Eye (tissue), 1 donor: ENCODE measurements at places on chromosomes 16 and 17.
A peak's percentile ranks its signal among the peaks of the same experiment; 100 is the strongest.

- no peak for DNase-seq
These were observed 2.8 kb downstream of the PELP1 start for GRCh38 chr17:4701116-4701515.

DNA sequence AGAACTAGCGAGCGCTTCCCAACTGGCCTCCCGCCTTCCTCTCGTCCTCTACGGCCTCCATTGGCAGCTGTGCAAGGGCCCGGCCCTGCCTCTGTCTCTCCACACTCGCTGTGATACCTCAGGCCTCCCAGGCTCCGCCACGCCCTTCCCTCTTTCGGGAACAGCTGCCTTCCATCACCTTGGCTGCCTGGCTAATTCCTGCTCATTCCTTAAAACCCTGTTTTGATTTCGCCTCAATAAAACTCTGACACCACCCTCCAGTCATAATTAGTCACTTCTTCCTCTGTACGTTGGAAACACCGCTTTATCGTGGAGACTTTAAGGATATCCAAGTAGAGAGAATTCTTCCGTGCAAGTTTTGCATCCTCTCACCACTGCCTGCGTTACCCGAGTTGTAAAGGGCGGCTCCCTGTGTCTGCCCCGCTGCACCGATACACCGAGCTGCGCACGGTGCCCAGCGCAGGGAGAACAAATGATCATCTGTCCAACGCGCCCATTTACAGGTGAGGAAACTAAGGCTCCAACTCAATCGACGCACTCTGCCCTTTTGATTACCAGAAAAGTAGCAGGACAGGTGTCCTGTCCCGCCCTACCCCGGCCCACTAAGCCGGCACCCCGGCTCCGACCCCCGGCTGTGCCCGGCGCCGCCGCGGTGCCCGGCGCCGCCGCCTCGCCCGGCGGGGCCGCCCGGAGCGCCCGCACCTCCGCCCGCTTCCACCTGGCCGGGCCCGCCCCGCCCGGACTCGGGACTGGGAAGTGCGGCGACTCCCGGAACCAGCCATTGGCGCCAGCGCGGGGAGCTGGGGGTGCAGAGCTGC lies 139.7 kb downstream of the SEC14L1 start:
- DNase-seq: peak; percentile 38

DNA sequence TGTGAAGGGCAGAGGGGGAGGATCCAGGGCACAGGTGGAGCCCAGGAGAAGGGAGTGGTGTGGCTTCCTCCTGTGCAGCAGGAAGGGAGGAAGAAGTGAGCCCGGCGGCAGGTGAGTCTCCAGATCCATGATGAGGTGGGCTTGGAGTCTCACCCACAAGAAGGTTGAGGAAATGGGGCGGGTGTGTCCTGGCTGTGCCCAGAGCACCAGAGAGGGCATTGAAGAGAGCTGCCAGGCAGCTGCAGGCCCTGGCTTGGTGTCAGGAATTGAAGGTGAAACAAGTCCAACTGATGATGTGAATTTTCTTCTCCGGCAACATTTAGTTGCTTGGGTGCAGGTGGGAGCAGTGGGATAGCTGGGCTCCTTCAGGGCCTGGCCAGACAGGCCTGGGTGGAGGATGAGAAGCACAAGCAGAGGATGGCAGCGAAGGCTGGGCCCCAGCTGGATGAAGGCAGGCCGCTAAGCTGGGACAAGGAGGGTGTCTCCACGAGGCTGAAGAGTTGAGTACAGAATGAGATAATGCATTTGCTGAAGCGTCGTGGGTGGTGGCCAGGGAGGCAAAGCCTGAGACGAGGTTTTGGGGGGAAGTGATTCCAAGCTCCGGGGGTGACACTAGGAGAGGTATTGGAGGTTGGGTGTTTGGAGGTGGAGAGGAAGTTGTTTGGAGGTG lies 18.3 kb downstream of the NT5M start:
- DNase-seq: no peak

GRCh38 chr16:11181899-11182279 lies 74.1 kb downstream of the SOCS1 start:
- DNase-seq: no peak

GRCh38 chr16:84507011-84507982 lies 2.8 kb upstream of the MEAK7 start:
- no peak for DNase-seq

DNA sequence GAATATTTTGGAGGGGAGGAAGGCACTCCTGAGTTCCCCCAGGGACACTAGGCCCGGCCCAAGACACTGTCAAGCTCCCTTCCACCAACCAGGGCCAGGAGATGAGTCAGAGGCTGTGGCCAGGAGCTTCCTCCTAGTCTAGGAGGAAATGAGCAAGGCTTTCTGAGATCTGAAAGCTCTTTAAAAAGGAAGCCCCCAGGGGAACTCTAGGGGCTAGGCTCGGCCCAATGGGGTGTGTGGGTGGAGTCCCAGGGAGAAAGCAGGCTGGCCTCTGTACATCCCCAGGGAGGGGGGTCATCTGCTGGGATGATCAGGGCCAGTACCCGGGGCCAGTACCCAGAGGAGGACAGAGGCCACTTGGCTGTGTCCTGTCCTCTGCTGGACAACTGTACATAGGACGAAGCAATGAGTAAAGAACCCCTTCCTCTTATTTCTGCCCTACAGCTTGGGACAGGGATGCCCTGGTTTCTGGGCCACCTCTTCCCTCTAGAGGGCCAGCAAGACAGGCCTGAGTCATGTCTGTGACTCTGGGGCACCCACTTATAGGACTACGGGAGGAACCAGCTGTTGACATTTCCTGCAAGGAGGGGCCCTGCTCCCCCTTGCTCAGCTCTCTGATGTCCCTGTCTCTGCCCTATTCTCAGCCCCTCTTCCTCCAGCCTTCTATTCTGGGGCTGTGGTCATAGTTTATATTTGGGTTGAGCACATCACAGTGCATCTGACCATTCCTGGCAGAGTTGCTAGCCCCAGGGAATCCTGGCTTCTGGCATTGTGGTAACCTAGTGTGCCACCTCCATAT lies 2.7 kb downstream of the FHOD1 start:
- DNase-seq: no peak

GRCh38 chr16:56195151-56195550 lies 3.9 kb downstream of the GNAO1 start:
- peak; percentile 18 for DNase-seq

DNA sequence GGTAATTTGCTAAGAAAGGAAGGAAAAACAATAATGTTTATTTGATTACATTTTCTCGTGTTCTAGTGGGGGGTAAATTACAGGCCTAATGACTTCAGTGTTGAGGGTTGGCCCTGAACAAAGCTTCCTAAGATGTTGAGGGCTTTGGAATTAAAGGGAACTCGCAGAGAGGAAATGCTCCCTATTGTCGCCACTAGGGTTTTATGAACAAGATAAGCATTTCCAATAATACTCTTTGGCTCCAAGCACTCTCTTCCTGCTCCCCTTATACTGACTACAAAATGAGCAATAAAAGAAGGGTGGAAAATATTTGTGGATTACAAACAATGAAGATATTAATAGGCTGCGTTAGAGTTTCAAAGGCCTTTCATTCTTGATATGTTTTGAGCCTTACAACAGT lies 363.6 kb downstream of the HS3ST3B1 start:
- no peak for DNase-seq

DNA sequence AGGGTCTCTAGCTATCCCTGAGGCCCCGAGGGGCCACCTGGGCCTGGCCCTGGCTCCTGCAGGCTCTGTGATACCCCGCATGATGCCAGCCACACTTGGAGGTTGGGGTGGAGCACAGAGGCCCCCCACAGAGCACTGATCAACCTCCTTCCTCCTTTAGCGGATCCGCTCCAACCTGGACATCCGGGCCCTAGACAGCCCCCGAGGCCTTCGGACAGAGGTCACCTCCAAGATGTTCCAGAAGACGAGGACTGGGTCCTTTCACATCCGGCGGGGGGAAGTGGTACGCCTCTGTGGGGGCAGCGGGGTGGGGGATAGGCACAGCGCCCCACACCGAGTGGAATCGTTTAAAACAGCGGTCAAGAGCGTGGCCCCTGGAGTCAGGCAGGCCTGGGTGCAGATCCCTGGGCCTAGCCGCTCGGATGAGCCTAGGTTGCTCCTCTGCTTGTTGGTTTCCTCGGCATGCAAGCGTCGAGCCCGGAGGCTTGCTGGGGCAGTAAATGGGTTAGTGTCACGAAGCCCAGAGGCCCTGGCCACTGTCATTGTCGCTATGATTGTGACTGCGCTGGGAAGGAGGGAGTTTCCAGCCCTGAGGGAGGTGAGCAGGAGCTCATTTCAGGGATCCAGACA lies 9.9 kb downstream of the ITGB4 start:
- no peak for DNase-seq

DNA sequence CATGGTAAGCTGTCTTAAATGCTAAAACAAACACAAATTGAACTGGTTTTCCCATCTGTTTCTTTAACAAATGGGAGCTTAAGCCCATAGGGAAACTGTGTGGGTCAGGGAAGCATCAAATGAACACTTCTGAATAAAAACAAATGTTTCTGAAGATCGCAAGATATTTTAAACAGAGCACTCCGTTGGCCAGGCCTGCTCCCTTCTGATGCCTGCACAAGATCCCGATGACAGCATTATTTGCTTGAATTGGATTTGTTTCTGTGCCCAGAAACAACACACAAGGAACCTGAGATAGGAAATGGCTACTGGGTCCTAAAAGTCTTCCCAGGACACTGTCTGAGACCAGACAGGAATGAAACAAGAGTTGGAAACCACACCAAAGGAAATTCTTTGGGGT lies 425.8 kb upstream of the ZFHX3 start:
- no peak for DNase-seq

DNA sequence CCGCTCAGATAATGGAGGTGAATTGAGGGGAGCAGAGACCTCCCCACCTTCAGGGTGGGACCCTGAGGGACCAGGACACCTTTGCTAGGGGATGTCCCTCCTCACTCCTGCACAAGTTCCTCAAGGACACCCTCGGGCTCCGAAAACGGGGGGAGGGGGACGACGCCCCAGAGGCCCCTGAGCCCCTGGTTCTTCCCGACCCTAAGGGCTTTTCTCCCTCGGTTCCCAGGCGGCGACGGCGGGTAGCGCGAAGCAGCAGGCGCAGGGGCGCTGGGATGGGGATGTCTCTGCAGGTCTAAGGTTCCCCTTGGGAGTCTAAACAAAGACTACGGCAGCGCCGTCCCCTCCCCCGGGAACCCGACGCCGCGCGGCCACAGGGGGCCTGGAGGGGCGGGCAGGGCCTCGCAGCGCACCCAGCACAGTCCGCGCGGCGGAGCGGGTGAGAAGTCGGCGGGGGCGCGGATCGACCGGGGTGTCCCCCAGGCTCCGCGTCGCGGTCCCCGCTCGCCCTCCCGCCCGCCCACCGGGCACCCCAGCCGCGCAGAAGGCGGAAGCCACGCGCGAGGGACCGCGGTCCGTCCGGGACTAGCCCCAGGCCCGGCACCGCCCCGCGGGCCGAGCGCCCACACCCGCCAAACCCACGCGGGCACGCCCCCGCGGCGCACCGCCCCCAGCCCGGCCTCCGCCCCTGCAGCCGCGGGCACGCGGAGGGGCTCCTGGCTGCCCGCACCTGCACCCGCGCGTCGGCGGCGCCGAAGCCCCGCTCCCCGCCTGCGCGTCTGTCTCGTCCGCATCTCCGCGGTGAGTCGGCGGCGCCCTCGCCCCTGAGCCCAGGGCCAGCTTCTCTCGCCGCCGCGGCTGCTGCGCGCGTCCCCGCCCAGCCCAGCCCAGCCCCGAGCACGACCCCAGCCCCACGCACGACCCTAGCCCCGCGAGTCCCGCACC lies 36.7 kb upstream of the NDRG4 start:
- peak; percentile 69 for DNase-seq

DNA sequence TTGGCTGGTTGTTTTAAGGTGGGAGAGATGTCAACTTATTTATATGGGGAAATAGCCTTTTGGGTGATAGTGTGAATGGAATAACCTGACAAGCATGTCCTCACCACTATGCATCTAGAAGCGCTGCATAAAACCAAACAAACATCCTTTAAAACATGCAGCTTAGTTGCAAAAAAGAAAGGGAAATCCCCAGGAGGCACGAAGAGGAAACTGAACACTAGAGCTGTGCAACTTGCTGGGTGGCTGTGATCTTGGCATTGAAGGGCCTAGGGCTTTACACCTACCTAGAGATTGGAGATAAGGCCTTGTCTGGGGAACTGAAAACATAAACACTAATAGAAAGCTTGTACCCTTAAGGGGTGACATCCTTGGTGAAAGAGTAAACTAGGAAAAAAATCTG lies 7.3 kb downstream of the C16orf54 start:
- DNase-seq: no peak

DNA sequence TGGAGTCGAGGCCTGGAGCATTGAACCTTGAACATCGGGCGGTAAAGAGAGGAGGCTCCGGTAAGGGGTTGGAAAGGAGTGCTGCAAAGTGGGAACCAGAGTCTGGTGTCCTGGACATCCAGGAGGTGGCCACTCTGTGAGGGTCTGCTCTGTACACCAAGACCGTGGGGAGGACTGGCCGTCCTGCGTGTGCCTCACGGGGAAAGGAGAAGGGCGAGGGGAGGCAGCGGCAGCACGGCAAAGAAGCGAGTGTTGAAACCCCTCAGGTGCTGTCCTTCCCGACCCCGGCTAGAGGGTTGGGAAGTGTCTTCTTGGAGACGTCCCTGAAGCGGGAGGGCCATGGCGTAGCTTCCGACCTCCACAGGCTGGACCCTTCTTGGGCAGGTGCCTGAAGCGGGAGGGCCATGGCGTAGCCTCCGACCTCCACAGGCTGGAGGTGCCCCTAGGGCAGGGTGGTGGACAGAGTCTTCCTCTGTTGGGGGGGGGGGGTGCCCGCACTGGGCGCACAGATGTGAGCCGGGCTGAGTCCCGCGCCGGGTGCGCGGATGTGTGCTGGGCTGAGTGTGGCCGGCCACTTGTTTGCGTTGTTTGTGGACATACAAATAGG lies 42.0 kb downstream of the FOXK2 start:
- DNase-seq: no peak

DNA sequence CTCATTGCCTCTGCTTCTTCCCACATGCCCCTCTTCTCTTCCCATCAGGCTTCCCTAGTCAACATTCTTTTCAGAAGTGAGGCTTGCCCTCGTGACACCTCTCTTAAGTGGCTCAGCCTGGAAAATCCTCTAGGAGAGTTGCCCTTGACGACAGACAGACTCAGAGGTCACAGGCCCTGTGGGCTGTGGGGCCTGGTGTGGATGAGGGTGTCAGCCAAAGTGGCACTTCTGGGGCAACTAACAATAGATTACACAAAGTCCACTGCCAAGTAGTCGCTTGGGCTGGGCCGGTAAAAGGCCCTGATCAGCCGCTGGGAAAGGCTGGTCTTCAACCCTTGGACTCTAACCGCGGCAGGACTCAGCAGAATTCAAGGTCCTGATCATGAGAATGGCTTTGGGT lies 33.7 kb upstream of the METTL16 start:
- DNase-seq: no peak

- peak; percentile 31 for DNase-seq
These were observed 2.0 kb downstream of the RRAD start for GRCh38 chr16:66923247-66923731.

- no peak for DNase-seq
These were observed 121.4 kb downstream of the KCNJ2 start for GRCh38 chr17:70290770-70291169.

- no peak for DNase-seq
These were observed 21.6 kb upstream of the SMPD3 start for GRCh38 chr16:68469796-68470460.

DNA sequence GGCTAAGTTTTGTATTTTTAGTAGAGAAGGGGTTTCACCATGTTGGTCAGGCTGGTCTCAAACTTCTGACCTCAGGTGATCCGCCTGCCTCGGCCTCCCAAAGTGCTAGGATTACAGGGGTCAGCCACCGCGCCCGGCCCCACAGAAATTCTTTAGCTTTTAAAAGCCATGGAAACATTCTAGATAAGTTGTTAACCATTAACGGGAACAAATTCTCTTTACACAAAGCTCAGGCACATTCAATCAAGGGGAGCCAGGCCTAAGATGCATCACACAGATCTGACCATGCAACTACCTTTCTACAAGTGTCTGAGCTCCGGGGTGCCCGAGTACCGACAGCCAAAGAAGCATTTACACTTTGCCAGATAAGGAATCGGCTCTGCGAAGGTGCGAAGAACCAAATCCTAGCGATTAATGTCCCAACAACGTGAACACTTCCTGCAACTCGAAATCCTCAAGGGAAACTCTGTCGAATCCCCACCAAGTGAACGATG lies 1.0 kb downstream of the EMC8 start:
- no peak for DNase-seq
